ENCODE measurements at places on chromosomes 12 and 14. TPM values are rescaled to one million over a fixed set of nuclear protein-coding genes. Genes with fewer than 3 reads are reported as not detected.

- H3K27ac ChIP-seq = no peak overlapping the region
- DNase-seq = no peak
- no peaks in the 10 kb centered on the region for H3K36me3 ChIP-seq
Observed at GRCh38 chr12:116515684-116516083, 43.5 kb upstream of the MAP1LC3B2 start.

GRCh38 chr12:69935651-69936100, 110.6 kb downstream of the MYRFL start:
- H3K27ac ChIP-seq = peak overlapping the region; percentile 24
- DNase-seq = peak; percentile 5
- H3K36me3 ChIP-seq = no peaks in the 10 kb centered on the region
- H3K4me1 ChIP-seq = peaks cover 21% of the 10 kb centered on the region

GRCh38 chr12:62908674-62909073, 26.3 kb downstream of the PPM1H start:
- no peak overlapping the region for H3K27ac ChIP-seq
- no peaks in the 10 kb centered on the region for H3K27me3 ChIP-seq
- H3K36me3 ChIP-seq = no peaks in the 10 kb centered on the region

DNA sequence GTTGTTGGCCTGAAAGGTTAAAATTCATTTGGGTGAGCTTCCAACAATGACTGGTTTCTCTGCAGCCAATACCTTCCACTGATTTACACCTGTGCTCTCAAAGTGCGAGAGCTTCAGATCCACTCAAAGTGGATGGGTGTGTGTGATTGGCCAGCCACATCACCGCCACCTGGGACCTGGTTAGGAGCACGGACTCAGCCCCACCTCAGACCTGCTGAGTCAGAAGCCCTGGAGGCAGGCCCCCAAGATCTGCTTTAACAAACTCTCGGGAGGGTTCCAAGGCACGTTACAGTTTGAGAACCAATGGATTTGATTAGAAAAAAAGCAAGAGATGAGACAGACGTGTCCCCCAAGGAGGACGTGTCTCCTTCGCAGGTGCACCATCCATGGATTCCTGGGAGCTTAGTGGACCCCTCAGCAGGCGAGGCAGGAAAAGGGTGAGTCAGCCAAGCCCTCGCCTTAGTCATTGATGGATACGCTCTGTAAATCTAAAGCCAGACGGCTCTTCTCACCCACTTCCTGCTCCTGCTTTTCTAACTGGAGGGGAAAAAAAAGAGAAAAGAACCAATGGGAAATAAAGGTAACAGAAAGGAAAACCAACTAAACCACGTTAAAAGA, 24.5 kb downstream of the FZD10 start:
- no peak overlapping the region for H3K4me3 ChIP-seq
- H3K36me3 ChIP-seq = no peaks in the 10 kb centered on the region
- peaks cover 40% of the 10 kb centered on the region for H3K27me3 ChIP-seq
- no peak for DNase-seq

DNA sequence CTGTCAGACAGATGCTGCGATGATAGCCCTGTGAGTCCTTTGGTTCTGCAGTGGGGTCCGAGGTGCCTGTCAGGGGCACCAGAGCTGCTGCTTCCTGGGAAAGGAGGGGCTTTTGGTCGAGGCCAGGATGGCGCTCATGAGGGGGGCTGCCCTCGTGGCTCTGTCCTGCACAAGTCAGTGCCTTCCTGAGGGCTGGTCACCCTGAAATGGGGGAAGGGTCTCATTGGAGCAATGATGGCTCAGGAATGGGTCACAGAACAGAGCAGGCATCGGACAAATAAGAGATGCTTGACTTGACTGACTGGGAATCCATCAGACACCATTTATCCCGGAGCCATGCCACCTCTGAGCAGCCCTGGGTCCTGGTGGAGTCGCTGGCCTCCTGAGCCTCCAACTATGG, 121.9 kb downstream of the ADGRD1 start:
- DNase-seq = no peak
- no peak overlapping the region for H3K4me3 ChIP-seq
- H3K27me3 ChIP-seq = peaks cover 74% of the 10 kb centered on the region
- H3K36me3 ChIP-seq = no peaks in the 10 kb centered on the region
- no peaks in the 10 kb centered on the region for H3K4me1 ChIP-seq

GRCh38 chr12:57342207-57342691, 88.6 kb downstream of the R3HDM2 start:
- H3K27ac ChIP-seq = no peak overlapping the region
- DNase-seq = no peak
- no peaks in the 10 kb centered on the region for H3K27me3 ChIP-seq
- H3K36me3 ChIP-seq = no peaks in the 10 kb centered on the region
- no peaks in the 10 kb centered on the region for H3K4me1 ChIP-seq

DNA sequence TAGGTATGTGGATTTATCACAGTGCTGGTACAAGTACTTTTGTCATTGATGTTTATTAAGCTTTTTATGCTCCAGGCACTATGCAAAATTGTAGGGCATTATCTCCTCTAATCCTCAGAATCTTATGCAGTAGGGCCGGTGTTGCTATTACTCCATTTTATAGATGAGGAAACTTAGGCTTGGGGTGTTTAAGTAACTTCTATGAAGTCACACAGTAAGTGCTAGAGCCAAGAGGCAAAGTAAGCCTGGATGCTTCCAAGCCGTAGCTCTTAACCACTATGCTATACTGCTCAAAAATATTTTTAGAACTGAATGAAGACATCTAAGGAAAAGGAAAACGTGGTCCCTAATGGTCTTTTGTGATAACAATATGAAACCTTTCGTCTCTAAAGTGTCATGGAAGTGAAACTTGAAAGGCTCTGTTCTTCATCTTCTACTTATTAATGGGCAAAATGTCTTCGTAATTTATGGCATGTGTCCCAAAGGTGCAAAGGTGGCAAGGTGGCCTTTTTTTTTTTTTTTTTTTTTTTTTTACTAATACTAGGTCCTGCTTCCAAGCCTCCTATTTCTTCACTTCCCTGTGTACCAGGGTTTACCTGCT, 85.2 kb downstream of the ETV6 start:
- H3K4me1 ChIP-seq = peaks cover 26% of the 10 kb centered on the region
- no peak for DNase-seq
- no peak overlapping the region for H3K27ac ChIP-seq
- H3K4me3 ChIP-seq = no peak overlapping the region

DNA sequence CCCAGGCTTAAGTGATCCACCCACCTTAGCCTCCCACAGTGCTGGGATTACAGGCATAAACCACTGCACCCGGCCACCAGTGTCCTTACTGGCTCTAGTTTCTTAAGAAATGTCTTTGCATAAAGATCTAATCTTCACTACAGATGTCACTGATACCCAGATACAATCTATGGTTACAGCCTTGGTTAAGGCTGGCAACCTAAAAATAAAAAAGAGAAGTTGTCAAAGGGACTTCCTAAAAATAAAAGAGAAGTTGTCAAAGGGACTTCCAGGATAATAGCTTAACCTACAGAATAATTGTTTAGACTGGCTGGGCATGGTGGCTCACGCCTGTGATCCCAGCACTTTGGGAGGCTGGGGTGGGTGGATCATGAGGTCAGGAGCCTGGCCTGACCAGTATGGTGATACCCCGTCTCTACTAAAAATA, 27.6 kb downstream of the ETFBKMT start:
- H3K27ac ChIP-seq = no peak overlapping the region
- H3K27me3 ChIP-seq = no peaks in the 10 kb centered on the region
- H3K4me1 ChIP-seq = no peaks in the 10 kb centered on the region
- no peak for DNase-seq

DNA sequence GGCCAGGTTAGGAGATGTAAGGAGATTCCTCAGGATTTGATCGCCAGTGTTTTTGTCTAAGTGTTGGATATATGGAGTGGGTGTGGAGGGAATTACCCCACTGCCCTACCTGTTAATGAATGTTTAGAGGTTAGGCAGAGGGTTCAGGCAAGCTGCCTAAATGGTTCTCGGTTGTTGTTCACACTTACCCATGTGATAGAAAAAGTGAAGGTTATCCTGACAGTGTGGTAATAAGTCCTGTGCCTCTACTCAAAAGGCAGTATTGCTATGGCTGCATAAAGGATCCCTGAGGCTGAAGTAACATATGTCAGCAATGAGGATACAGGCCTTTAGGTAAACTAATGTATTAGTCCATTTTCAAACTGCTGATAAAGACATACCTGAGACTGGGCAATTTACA, 112.0 kb downstream of the GPHN start:
- no peak overlapping the region for H3K27ac ChIP-seq
- H3K36me3 ChIP-seq = no peaks in the 10 kb centered on the region
- DNase-seq = no peak
- H3K4me1 ChIP-seq = no peaks in the 10 kb centered on the region

DNA sequence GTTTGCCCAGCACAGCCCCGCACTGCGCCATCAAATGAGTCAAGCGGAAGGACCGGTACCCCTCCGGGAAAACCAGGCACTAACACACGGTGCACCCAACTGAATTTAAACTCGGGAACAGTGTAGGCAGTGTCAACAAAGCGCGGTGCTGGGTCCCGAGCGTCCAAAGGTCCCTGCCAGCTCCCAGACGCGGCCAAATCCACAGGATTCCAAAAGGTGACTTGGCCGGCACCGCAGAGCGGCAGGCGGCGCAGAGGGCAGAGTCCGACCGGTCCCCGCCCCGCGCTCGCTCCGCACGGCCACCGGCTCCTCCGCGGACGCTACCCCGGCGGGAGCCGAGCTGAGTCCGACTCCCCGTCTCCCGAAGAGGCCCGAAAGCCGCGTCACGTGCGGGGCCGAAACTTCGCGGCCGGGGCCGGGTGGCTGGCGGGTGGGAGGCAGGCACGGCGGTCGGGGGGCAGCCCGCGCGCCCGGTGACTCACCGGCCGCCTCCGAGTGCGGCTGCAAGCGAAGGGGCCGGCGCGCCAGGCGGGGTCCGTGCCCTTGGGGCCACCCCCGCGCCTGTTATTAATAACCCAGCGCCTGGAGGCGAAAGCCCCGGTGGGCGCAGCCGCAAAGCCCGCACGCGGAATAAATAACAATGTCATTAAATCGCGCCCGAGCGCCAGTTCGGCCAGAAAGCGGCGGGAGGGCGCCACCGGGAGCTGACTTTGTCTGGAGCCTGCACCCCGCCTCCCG, 863 bp downstream of the DENND5B start:
- no peak overlapping the region for H3K27ac ChIP-seq
- H3K27me3 ChIP-seq = no peaks in the 10 kb centered on the region
- peak; percentile 40 for DNase-seq
- H3K36me3 ChIP-seq = no peaks in the 10 kb centered on the region

- no peaks in the 10 kb centered on the region for H3K36me3 ChIP-seq
- H3K4me1 ChIP-seq = peaks cover 42% of the 10 kb centered on the region
- no peaks in the 10 kb centered on the region for H3K27me3 ChIP-seq
- H3K27ac ChIP-seq = no peak overlapping the region
- DNase-seq = no peak
- no peak overlapping the region for H3K4me3 ChIP-seq
Observed at GRCh38 chr12:52526511-52526951, 6.3 kb upstream of the KRT5 start.

- no peak overlapping the region for H3K4me3 ChIP-seq
- H3K27ac ChIP-seq = no peak overlapping the region
- no peaks in the 10 kb centered on the region for H3K27me3 ChIP-seq
- no peaks in the 10 kb centered on the region for H3K36me3 ChIP-seq
- no peak for DNase-seq
Observed at GRCh38 chr14:33237115-33237740, 298.5 kb downstream of the NPAS3 start.

DNA sequence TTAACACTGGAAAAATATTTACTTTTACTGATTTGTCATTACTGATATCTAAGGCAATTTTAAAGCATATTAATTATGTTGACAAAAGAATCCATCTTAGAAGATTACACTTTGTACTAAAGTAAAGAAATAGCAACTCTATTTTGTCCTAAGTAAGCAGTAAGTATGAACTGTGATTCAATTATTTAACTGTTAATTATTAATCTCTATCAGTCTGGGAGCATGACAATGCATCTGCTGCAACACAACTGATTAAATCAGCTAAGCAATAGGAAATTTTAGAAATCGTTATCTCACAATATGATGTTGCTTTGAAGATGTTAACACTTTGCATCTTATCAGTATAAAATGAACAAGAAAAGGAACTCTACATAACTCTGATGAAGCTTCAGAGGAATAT, 172.3 kb downstream of the DPY19L2 start:
- H3K4me3 ChIP-seq = no peak overlapping the region
- no peaks in the 10 kb centered on the region for H3K4me1 ChIP-seq
- no peak for DNase-seq
- no peak overlapping the region for H3K27ac ChIP-seq

DNA sequence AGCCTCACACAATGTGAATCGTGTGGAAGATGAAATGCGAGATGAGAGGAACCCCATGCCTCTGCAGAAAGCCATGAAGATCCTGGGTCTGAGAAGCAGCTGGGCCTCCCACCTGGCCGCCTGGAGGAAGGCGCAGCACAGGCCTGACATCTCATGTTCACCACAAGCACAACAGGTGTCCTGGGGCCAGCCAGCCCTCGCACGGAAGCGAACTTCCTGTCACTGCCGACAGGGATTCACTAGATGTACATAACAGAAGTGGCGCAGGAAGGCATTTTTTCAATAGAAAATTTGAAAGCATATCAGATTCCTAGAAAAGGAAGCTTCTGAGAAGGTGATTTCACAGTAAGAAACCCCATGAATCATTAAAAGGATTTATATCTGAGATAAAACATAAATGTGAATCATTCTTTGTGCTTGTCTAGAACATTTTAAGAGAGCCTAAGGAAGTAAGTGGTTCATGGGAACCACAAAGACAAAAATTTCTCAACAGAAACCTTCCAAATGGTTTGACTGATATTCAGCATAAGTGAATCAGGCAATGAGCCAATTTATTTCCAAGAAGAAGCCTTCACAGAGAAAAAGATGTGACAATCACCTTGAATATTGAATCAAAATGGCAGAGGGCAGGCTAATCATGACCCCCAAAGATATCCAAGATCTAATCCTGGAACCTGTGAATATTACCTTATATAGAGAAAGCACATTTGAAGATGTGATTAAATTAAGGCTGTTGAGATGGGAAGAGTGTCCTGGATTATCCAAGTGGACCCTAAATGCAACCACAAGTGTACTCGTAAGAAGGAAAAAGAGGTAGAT, 311.9 kb downstream of the DUSP6 start:
- H3K27me3 ChIP-seq = no peaks in the 10 kb centered on the region
- H3K4me3 ChIP-seq = no peak overlapping the region
- no peaks in the 10 kb centered on the region for H3K4me1 ChIP-seq
- no peak overlapping the region for H3K27ac ChIP-seq
- H3K36me3 ChIP-seq = no peaks in the 10 kb centered on the region
- DNase-seq = no peak

DNA sequence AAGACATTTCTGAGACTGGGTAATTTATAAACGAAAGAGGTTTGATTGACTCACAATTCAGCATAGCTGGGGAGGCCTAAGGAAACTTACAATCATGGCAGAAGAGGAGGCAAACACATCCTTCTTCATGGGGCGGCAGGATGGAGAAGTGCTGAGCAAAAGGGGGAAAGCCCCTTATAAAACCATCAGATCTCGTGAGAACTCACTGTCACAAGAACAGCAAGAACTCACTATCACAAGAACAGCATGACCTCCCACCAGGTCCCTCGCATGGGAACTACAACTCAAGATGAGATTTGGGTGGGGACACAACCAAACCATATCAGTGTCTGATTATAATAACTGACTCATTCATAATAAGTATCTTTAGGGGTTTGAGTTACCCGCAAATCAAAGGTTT, 6.4 kb downstream of the SLC39A9 start:
- H3K4me3 ChIP-seq = no peak overlapping the region
- H3K36me3 ChIP-seq = no peaks in the 10 kb centered on the region
- H3K27ac ChIP-seq = no peak overlapping the region
- DNase-seq = no peak
- no peaks in the 10 kb centered on the region for H3K27me3 ChIP-seq

The ADGRD1 gene
- total RNA-seq = not detected

The LRRC10 gene
- total RNA-seq = not detected

The TROAP gene
- total RNA-seq = 79.4 TPM

The KLRC2 gene
- not detected for total RNA-seq

Measured in PC-9 (cell line).